ENCODE measurements at places on chromosomes 7 and 10.

DNA sequence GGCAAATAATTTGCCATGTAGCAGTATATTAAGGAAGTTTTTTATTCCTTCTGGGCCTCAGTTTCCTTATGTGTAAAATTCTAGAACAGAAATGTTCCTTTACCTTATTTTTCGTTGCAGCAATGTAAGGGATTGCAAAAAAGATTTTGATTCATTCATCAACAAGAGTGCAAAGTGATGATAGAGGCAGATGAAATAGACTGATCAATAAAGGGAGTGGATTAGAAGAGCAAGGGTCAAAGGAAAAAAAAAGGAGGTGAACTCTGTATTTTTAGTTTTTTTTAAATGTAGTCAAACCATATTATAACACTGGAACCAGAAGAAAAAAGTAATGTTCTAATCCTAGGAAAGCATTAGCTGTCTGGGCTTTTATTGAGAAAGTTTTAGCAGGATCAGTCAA lies 14.7 kb downstream of the TPST1 start:
- DNase-seq: no peak

DNA sequence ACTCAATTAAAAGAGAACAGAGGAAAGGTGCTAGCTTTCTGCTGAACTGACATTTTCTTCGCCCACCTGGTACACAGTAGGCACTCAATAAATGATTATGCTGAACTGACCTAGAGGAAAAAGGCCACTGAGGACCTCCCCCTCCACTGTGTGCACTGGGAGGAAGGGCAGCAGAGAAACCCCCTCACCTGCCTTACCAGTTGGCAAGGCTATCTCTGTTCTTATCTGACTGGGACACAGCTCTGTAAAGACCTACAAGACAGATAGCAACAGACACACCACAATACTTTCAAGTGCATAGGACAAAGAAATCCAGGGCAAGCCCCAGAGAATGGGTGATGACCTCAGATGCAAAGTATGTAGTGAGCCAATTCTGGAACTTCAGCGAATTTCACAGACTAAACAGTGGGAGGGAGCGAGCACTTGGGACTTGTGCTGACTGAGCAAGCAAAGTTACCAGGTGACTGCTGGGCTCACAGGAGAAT lies 30.4 kb downstream of the PDLIM1 start:
- DNase-seq: no peak

GRCh38 chr7:100781255-100781654 lies 46.1 kb downstream of the EPHB4 start:
- no peak for DNase-seq

GRCh38 chr10:61989995-61990760 lies 88.7 kb downstream of the ARID5B start:
- no peak for DNase-seq

DNA sequence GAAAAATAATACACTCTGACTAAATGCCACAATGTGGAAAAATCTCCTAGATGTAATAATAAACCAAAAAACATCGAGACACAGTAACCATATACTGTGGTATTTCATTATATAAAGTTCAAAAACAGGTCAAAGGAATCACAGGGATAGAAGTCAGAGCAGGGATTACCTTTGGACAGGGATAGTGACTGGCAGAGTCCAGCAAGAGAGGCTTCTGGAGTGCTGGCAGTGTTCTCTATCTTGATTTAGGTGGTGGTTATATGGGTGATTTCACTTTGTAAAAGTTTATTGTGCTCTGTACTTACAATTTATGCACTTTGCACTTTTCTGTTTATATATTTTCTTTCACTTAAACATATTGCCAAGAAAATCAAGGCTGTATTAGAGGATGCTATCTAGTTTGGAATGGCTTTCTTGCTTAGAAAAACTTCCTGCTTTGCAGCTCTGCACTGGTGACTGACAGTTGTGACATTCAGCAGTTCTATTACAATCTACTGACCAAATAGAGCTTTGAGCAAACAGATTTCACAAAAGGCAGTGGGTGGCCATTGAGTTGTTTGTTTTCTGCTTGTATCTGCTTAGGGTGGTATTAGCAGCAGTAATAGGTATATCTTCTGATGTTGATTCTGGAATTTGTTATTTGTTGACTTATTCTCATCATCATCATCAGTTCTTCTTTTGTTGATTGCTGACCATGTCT lies 263.6 kb upstream of the LRGUK start:
- no peak for DNase-seq

DNA sequence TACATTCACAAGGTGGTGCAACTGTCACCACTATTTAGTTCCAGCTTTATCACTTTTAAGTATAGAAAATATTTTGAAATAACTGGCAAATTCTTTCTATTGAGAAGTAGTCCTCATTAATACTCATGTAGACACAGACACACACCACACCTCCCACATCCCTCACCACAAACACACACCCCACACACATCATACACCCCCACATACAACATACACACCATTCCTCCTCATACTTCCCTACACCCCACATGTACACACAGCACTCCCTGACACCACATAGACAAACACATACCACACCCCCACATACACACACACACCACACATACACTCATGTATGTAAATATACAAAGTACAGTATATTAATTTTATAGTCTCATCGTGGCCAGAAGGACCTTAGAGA lies 178.8 kb downstream of the LRMDA start:
- DNase-seq: no peak

- DNase-seq: no peak
These were observed 47.8 kb upstream of the TMEM213 start for GRCh38 chr7:138749960-138750359.

DNA sequence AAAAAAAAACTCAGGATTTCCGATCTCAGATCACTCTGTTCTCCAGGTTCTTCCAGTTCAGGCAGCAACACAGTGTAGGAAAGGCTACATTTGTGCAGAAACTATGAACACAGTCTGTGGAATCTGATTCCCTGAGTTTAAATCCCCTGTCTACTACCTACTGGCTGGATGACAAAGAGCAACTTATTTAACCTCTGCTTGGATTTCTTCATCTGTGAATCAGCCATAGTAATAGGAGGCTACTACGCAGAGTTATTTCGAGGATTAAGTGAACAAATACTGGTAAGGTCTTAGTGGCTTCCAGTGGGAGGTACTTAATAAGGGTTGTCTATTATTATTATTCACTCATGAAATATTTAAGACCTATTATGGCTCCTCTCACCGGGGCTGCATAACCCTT lies 44.3 kb upstream of the PDCD4 start:
- DNase-seq: no peak

DNA sequence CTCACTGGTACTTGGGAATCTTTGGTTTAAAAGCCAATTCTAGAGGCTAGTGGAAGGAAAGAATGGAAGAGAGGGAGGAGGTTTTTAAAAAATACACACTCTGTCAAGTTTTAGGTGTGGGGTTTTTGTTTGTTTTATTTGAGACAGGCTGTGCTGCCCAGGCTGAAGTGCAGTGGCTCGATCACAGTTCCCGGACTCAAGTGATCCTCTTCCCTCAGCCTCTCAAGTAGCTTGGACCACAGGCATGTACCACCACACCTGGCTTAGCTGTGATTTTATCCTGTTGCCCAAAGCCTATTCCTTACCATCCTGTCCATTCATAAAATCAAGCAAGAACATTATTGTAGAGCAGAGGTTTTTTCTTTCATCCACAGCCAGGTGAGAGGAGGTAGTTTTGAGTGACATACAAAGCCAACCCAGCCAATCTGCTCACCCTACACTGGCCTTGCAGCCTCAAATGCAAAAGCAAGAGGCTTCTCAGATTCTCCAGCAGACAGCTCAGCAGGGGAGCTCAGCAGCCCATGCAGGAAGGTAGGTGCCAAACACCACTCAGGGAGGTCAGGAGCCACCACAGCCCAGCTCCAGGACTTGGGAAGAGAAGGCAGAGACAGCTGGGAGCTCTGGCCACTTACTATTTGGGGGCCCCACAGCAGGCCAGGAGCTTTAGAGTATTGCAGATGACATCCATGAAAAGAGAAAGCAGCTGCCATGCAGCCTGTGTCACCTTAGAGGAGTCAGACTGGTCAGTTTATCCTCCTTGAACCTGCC lies 65.8 kb downstream of the TMEM209 start:
- DNase-seq: no peak

GRCh38 chr10:113987805-113988204 lies 55.9 kb upstream of the ADRB1 start:
- DNase-seq: no peak

GRCh38 chr10:116801658-116802057 lies 47.6 kb upstream of the ENO4 start:
- DNase-seq: no peak

- DNase-seq: no peak
These were observed 26.9 kb downstream of the SPOCK2 start for GRCh38 chr10:72061491-72061890.

DNA sequence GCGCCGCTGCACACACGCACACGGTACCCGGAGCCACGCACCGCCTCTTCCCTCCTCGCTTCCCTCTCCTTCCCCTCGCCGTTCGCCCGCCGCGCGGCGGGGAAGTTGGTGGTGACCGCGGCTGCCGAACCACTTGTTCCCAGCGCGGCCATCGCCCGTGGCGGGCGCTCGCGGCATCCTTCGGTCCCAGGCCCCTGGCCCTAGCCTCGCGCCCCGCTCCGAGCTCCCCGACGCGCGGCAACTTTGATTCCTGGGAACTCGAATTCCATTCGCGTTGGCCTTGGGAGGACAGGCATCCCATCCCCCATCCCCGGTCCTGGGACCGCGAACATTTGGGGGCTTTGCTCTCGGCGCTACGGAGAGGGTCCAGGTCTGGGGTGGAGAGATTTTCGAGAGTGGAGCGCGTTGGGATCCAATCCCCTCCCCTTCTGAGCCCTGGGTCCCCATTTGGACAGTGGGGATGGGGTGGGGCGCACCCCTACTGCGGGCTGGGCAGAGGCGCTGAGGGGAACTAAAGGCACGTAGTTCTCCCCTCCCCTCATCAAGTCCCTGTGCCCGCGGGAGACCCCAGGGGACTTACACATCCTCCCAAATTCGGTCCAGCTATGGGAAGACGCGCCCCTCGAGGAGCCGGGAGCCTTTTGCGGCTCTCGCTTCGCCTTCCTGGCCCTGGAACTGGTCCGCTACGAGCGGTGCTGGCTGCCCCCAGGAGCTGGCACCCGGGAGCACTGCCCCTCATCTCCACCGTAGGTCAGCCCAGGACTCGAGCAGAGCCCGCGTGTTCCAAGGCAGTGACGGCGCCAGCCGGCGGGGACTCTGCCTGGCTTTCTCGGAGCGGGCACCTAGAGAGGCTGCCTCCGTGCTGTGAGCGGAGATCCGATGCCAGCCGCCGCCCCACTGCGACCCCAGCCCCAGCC lies 834 bp downstream of the CDH23 start:
- no peak for DNase-seq

GRCh38 chr10:110226543-110226925 lies 19.1 kb downstream of the MXI1 start:
- peak; percentile 87 for DNase-seq

DNA sequence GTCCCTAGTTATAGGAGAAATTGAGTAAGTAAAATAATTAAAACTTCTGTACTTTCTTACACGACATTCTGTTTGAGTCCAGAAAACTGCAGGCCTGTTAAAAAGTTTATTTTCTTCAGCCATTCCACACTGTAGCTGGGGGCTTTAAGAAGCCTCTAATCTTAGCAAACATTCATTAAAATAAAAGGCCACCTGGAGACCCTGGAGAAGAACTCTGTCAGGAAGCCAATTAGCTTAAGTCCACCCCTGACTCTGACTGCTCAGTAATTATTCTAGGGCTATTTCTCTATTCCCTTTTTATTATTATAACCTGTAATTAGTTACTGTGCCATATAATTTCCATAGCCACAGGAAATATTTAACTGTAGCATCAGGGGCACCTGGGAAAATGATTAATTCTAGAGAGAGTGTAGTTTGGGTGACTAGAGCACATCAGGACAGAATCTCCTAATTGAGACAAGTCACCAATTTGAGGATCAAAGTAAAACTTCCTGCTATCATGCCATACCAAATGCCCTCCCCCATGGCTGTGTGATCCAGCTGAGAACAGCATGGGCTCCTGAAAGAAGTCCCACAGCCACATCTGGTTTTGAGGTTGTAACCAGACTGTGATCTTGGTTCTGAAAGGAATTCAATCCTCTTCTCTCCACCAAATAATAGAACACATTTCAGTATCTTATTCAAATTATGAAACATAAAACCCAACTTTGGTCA lies 1302.3 kb downstream of the XPNPEP1 start:
- DNase-seq: no peak

- no peak for DNase-seq
These were observed 290.3 kb downstream of the AHR start for GRCh38 chr7:17588730-17589129.

GRCh38 chr10:92110039-92110794 lies 180.7 kb downstream of the CPEB3 start:
- DNase-seq: no peak

GRCh38 chr7:43799605-43800004 lies 41.1 kb downstream of the BLVRA start:
- no peak for DNase-seq

- no peak for DNase-seq
These were observed 730.8 kb downstream of the SUGCT start for GRCh38 chr7:40865441-40866233.

DNA sequence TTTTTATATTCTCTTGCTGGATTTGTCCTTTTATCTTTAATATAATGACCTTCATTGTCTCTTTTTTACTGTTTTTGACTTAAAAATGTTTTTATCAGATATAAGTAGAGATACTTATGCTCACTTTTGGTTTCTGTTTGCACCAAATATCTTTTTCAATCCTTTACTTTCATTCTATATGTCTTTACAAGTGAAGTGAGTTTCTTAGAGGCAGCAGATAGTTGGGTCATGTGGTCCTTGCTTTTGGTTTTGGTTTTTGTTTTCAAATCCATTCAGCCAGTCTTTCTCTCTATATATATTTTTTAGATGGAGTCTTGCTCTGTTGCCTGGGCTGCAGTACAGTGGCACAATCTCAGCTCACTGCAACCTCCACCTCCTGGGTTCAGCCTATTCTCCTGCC lies 932.4 kb upstream of the LRRTM3 start:
- DNase-seq: no peak

DNA sequence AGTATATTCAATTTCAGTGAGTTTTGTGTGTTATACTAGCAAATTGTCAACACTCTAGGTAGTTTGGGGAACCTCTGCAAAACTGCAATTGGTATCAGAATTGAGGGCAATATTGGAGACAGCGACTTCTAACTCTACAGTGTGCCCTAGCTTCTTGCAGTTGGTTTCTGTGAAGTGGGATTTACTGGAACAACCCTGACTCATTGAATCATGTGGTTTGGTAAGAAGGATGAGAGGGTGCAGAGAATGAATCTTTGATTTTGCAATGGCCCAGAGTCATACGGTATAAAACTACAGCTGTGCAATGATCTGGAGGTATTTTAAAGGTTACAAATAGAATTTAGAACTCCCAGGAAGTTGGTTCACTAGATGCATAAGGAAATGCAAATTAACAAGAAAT lies 129.1 kb upstream of the PPP1R3A start:
- DNase-seq: no peak

DNA sequence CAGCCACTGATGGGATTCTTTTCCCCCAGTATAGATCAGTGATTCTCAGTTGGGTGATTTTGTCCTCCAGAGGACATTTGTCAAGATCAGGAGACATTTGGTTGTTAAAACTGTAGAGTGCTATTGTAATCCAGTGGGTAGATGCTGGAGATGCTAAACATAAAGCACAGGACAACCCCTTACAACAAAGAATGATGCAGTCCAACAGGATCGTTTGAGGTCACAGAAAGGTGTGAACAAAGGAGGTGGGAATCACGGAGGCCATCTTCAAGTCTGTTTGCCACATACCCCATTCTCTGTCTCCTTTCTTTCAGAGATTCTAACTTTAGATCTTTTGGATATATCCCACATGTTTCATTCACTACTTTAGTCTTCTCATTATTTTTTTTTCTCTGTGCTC lies 69.0 kb downstream of the HELLS start:
- no peak for DNase-seq

- no peak for DNase-seq
These were observed 72.1 kb upstream of the SEC61G start for GRCh38 chr7:54831046-54831643.

Data from GM06990 (cell line).